Bronchus fibroblast of lung (primary cell): ENCODE measurements at places on chromosomes 16 and 17. TPM values are rescaled to one million over a fixed set of nuclear protein-coding genes. Genes with fewer than 3 reads are reported as not detected.

The CMTM2 gene
- total RNA-seq = not detected in 2 replicates

The KNOP1 gene
- total RNA-seq = 7.6 and 10.8 TPM in 2 replicates

The RNF157 gene
- total RNA-seq = 1.0 and 2.5 TPM in 2 replicates

The CDH5 gene
- not detected in 2 replicates for total RNA-seq

The MYH4 gene
- not detected in 2 replicates for total RNA-seq

The CDYL2 gene
- 1.3 and 2.0 TPM in 2 replicates for total RNA-seq

The C16orf92 gene
- not detected in 2 replicates for total RNA-seq

The KRT32 gene
- total RNA-seq = not detected in 2 replicates
